Posterior cingulate gyrus (tissue), 11 donors: ENCODE measurements at places on chromosomes 4 and X.

GRCh38 chrX:41604177-41604576 is 84.6 kb upstream of the GPR34 start:
- DNase-seq: no peak

DNA sequence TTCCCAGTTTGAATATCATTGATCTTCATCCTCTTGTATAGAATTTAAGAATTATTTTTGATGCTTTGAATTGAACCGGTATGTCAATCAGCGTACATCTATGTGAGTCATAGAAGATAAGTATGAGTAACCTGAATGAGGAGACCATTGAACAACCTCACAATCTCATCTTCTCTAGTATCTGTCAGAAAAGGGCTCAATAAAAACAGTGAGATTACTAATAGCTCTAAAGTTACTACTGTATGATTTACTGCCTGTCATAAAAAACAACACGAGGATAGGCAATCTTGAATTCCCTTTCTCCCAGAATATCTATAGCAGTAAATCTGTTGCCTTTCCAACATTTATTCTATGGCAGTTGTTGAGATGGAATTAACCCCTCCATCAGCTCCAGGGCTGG is 36.1 kb downstream of the PHOX2B start:
- no peak for DNase-seq

- no peak for DNase-seq
These were observed 303.1 kb downstream of the ARHGAP24 start for GRCh38 chr4:85777908-85778631.

- no peak for DNase-seq
These were observed 82.6 kb downstream of the FHDC1 start for GRCh38 chr4:153018684-153019083.

DNA sequence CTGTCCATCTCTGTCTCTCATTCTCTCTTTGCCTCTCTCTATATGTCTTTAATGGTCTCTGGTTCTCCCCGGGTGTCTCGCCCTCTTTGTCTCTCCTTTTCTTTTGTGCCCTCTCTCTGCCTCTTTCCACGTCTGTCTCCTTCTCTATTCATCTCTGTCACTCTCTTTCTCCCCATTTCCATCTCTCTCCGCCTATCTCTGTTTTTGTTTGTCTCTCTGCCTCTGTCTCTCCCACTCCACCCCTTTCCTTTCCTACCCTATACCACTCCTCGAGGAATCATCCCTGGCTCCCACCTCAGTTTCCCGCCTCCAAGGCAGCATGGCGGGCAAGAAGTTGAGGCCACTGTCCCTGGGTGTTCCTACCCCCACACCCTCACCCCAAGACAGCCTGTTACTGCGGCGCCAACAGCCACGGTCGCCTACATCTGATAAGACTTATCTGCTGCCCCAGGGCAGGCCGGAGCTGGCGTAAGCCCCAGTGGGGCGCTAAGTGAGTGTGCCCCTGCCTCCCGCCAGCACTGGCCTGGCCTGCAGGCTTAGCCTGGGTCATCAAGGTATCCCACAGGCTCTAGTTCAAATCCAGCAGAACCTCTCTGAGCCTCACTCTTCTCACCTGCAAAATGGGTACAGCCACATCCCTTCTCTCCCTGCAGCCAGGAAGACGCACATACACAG is 713 bp upstream of the GATA1 start:
- no peak for DNase-seq

DNA sequence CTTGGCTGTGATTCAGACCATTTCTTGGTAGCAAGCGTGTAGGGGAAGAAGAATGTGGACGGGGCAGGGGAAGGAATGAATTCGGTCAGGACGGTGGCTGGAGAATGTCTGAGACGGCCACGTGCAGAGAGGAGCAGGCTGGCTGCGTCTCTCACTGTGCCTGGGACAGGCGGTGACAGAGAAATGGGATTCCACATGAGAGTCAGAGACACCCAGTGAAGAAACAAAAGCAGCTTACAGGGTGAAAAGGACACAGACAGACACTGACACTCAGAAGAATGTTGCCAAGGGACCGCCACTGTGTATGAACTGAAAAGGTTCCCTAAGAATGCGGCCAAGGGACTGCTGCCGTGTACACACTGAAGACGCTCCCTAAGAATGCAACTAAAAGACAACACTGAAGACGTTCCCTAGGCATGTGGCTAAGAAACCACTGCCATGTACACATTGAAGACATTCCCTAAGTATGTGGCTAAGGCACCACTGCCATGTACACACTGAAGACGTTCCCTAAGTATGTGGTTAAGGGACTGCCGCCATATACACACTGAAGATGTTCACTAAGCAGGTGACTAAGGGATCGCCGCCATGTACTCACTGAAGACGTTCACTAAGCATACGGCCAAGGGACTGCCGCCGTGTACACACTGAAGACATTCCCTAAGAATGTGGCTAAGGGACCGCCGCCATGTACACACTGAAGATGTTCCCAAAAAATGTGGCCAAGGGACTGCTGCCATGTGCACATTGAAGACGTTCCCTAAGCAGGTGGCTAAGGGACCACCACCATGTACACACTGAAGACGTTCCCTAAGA is 49.1 kb downstream of the DHRSX start:
- DNase-seq: no peak

GRCh38 chr4:150743564-150744342 is 161.8 kb downstream of the MAB21L2 start:
- no peak for DNase-seq

GRCh38 chrX:10926891-10927290 is 184.2 kb upstream of the HCCS start:
- DNase-seq: no peak

- no peak for DNase-seq
These were observed 157.1 kb upstream of the LNX1 start for GRCh38 chr4:53748328-53748772.

GRCh38 chr4:16155528-16156169 is 70.6 kb downstream of the TAPT1 start:
- no peak for DNase-seq

DNA sequence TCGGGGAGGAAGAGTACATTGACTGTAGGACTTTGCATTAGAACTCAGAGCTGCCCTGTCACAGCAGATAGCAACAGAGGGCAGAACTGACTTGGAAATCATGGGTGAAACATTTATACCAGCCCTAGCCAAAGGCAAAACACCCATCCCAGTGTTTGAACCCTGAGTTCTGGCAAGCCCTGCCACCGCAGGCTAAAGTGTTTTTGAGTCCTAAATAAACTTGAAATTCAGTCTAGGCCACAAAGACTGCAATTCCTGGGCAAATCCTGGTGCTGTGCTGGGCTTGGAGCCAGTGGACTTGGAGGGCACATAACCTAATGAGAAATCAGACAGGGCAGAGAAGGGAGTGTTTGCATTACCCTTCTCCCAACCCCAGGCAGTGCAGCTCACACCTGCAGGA is 1015.7 kb downstream of the FSTL5 start:
- DNase-seq: no peak

GRCh38 chr4:158710814-158711213 is 12.4 kb downstream of the PPID start:
- no peak for DNase-seq

DNA sequence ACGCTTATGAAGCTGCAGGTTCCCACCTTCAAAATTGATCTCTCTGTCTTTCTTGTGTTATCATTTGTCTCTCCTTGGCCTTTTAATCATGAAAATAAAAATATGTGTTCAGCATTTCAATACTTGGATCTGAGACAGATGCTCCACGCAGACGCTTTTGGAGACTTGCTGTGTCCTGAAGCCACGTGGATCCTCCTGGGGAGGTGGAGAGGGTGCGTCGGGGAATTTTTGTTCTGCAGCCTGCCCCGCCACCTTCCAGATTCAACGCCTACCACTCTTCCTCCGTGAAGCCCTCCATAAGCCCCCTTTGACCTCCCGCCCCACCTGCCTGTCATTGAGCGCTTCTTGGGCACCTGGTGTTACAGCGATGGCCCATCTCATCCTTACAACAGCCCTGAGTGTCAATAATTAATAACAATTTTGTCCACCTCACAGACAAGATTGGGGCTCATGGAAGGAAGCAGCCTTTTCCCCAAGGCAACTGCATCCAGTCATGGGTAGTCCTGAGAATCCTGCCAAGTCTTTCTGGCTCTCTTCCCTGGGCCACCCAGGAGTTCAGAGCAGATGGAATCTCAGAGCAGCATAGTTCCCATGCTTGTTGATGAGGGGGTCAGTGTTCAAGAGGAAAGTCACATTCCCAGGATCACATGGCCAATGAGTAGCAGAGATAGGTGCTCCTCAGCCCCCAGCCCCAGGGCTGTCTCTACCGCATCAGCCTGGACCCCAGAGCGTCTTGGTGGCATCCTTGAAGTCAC is 172.6 kb upstream of the PSAPL1 start:
- no peak for DNase-seq

DNA sequence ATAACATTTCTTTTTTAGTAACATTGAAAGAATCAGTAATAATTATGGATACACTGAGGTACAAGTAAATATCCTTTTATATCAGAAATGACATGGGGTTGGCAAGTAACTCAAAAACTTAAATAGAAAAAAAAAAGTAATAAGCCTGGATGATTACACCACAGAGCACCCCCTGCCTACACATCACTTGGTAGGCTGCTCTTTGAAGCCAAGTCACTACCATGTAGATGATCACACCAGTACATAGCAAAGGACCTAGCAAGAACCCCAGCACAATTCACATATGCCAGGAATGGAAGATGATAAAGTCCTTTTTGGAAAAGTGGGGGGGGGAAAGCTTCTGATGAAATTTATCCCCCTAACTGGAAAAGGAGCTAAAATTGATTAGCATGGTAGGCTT is 56.9 kb downstream of the METTL14 start:
- no peak for DNase-seq

DNA sequence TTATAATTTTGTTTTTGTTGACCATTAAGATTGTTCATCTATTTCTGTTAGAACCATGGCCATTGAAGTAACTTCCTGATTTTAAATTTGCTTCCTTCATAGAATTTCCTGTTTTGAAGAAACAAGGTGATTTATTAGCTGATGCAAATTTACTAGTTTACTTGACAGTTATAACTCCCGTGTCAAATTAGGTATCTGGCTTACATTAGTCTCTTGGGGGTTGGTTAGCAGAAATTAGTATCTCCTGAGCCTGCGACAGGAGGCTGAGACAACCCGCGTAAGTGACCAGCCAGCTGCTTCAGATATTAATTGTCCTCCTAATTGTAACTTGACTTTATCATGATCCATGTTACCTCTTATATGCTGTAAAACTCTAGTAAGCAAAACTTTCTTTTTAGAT is 154.3 kb downstream of the CFAP299 start:
- DNase-seq: no peak

- DNase-seq: no peak
These were observed 16.1 kb upstream of the MSANTD1 start for GRCh38 chr4:3232871-3233271.

- DNase-seq: no peak
These were observed 23.5 kb downstream of the CHM start for GRCh38 chrX:86023811-86024210.

GRCh38 chr4:112128452-112128851 is 16.8 kb upstream of the FAM241A start:
- no peak for DNase-seq

DNA sequence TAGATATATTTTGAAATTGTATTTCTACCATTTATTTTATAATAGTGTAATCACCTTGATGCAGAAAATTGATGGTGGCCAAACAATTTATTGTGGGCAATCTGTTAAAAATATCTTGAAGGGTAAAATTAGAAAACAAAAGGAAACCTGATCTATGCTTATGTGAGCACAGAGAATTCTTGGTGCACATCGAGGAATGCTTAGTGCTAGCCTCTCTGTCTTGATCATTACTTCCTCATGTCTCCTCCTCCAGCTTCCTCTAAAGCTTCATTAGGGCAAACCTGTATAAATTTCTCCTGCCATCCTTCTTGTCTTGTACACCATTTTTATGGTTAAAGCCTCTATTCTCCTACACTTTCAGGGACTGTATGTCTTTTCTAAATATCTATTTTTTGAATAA is 725.8 kb downstream of the RAPGEF2 start:
- no peak for DNase-seq

DNA sequence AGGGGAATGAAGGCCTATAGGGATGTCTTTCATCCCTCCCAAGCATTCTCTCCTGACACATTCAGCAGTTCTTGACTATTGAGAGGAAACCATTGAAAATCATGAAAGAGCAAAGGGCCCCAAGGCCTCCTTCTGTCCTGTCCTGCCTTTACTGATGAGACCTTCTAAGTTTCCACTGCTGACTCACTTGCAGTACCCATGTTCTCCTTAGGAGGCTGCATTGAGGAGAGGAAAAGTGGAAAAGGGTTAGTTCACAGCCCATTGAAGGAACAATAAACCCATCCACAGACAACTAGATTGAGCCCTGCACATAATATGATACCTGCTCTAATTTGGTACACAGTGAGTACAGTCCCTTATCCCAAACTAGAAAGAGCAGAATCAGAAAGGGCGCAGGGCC is 115.1 kb upstream of the PNPLA4 start:
- DNase-seq: no peak

DNA sequence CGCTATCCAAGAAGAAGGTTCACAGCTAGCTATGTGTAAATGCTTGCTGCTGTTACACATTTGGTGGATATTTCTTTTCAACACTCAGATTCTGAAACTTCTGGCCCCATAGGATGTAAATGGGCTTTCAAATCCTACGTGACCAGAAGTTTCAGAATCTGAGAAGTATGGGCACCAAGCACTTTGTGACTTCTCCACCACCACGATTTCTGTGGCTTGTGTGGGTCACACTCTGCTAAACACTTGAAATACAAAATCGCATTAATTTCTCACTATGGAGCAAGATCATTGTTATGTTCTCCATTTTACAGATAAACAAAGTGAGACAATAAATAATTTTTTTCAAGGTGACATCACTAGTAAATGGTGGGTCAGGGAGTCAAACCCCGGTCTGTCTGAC is 259.4 kb upstream of the JADE1 start:
- DNase-seq: no peak

- no peak for DNase-seq
These were observed 500.0 kb downstream of the FSTL5 start for GRCh38 chr4:161663844-161664243.

DNA sequence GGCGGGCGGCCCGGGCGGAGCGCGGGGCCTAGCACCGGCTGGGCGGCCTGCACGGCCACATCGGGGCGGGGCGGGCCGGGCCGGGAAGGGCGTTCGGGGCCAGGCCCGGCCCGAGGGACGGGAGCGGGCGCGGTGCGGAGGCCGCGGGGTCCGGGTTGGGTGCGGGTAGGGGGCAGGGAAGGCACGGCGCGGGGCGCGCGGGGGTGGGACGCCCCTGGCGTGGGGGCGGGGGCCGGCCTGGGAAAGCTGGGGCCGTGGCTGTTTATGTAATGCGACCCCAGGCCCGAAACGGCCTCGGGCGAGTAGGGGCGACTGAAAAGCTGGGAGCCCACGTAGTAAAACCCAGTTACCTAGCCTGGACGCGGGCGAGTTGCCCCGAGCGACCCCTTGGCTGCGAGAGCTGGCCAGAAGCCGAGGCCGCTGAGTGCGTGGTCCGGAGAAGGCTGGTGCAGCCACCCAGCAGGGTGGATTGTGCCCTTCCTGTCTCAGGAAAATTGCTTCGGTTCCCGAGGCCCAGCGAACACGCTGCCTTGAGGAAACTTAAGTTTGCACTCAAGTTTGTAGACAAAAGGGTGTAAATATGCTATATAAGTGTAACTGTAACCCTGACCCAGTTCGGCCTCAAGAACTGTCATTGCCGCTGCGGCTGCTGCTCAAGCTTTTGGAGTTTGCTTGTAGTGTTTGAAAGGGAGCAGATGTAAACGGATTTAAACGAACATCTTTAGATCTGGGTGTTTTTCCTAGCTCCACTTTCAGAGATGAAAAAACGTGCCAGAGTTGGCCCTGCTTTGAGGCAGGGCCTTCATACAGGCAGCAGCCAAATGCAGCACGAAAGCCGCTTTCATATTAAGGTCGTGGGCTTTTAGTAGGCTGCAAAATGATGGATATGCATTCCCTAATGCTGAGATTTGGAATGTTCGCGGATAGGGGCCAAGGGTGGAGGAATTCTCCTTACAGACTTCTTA is 674 bp downstream of the SEC24B start:
- peak; percentile 31 for DNase-seq
